Islet precursor cell (in vitro differentiated cells): ENCODE measurements at places on chromosomes 12 and 14.

GRCh38 chr14:75030147-75030546, 21.1 kb downstream of the MLH3 start:
- no peak for DNase-seq

- no peak for DNase-seq
Observed at GRCh38 chr12:114744691-114745090, 60.7 kb upstream of the TBX3 start.

GRCh38 chr14:75331471-75331870, 52.8 kb downstream of the FOS start:
- DNase-seq, result no peak

- DNase-seq, result no peak
Observed at GRCh38 chr12:82666830-82667229, 19.9 kb upstream of the TMTC2 start.

GRCh38 chr14:77868552-77869285, 68.8 kb downstream of the ADCK1 start:
- DNase-seq, result no peak

GRCh38 chr12:71938728-71939385, at the start of gene TPH2:
Gene TPH2, plus strand, starts transcription at chr12:71938845. Its CDS starts 142 bp downstream, at chr12:71938987.
- peak; percentile 96 for DNase-seq

DNA sequence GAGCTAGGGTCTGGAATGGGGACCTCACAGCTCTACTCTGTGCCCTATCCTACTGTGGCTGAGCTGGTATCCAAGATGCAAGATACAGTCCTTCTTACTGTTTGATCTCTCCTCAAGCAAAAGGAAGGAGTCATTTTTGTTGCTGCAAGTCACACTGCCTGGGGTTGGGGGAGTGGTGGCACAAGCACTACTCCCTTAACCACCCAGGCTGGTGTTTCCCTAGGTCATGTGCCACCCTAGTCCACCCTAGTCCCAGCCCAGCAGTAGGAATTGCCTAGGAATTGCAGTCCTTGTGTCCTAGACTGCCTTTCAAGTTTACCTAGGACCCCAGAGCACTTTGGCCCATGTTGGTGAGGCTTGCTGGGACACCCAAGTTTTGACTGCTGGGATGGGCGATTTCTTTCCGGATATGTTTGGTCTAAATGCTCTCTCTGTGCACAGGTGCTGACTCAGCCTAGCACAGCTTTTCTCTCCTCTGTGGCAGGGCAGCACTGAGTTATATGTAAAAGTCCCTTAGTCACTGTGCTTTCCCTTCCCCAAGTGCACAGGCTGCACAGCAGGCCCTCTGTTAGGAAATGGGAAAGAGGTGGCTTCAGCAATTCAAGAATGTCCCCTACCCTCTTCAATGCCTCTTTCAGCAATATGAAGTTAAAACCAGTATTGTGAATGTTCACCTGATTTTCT, 54.9 kb downstream of the SLC6A15 start:
- peak; percentile 60 for DNase-seq

GRCh38 chr12:52010152-52010622, 3.4 kb downstream of the TAMALIN start:
- peak; percentile 99 for DNase-seq

DNA sequence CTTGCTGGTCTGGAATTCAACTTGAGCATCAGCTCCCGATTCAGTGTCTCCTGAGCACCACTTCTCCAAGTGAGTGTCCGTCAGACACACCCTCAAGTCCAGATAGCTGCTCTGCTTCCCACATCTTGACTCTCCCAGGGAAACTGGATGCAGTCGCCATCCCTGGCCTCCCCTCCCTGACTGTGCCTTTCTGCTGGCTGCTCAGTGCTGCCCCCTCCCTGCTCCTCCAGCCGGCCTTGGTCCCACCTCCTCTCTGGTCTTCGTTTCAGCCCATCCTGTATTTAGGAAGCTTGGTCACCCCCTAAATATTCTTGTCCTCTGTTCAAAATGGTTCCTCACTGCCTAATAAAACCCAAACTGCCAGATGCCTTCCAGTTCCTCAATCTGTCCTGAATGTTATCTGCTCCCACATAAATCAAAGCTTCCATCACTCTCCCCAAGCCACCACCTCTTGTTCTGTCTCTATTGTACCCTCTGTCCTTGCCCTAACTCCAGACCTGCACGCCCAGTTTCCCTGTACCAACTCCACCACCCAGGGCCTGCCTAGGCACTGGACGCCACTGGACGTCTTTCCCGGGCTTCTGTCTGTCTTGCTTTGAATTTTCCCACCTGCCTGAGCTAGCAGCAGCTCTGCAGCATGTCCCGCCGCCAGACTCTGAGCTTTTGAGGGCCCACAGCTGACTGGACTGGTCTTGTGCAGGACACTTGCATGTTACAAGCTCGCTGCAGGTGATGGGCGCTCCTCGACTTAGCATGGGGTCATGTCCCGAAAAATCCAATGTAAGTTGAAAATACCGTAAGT, 33.8 kb downstream of the CCDC92 start:
- peak; percentile 72 for DNase-seq

DNA sequence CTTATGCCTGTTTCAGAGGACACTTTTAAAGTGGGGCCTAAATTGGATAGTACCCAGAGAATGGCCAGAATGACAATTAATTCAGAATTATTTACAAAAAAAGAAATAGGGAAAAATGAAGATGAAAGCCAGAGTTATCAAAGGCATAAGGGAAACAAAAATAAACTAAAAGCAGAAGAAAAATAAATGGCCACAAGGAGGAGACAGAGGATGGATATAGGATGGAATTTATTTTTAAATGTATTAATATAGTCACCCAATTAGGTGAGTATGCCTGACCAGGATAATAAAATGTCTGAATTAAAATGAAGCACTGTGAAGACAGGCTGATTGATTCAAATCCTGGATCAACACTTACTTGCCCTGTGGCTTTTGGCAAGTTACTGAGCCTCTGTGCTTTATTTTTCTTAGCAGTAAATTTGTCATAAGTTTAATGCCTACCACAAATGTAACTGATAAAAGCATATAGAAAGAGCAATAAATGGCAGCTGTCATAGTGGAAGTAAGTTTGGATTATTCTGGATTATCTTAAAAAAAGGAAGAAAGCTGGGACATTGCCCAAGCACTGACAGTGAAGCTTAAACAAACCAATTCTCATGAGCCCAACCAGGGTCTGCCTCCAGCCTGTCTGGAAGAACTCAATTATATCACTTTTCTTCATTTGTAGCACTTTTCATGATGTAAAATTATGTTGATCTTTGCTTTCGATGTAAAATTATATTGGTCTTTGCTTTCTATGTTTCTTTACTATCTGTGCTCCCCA, 3.5 kb downstream of the CLEC9A start:
- no peak for DNase-seq

DNA sequence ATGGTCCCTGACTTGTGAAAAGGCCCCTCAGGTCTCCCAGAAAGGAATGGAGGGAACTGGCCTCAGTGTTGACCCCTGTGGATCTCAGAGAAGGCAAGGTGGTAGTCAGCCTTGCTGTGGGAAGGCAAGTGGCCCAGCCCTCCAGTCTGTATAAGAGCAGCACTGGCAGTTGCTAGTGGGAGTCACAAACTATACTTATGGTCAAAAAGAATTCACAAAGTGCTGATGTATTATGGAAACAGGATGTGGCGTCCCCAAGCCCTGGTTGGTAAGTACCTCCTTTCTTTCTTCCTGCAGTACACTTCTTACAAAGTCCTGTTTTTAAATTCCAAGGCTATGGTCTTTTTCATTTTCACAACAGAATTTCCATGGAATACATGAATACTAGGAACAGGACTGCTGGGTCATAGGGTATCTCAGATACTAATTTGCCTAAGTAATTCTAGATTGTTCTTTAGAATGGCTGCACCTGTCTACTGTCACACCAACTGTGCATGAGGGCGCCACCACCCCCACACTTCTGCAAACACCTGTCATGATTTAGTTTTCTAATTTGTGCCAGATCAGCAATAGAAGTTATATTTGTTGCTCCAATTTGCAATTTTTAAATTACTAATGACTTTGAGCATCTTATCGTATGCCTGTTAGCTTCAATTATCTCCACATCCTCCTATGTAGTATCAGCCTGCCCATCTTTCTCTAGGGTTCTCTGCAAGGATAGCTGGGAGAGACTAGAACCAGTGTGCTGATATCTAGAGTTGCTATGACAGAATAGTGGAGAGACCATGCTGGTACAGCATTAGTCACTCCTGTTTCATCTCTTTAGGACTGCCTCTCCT, 40.7 kb upstream of the TMEM263 start:
- no peak for DNase-seq

GRCh38 chr12:66697404-66697803, 18.5 kb upstream of the GRIP1 start:
- DNase-seq, result no peak

GRCh38 chr12:65657635-65658034, 166.6 kb upstream of the HMGA2 start:
- DNase-seq, result no peak

GRCh38 chr12:131122631-131123030, 168.9 kb downstream of the ADGRD1 start:
- peak; percentile 38 for DNase-seq

- DNase-seq, result no peak
Observed at GRCh38 chr14:74702293-74702692, 10.6 kb downstream of the AREL1 start.

DNA sequence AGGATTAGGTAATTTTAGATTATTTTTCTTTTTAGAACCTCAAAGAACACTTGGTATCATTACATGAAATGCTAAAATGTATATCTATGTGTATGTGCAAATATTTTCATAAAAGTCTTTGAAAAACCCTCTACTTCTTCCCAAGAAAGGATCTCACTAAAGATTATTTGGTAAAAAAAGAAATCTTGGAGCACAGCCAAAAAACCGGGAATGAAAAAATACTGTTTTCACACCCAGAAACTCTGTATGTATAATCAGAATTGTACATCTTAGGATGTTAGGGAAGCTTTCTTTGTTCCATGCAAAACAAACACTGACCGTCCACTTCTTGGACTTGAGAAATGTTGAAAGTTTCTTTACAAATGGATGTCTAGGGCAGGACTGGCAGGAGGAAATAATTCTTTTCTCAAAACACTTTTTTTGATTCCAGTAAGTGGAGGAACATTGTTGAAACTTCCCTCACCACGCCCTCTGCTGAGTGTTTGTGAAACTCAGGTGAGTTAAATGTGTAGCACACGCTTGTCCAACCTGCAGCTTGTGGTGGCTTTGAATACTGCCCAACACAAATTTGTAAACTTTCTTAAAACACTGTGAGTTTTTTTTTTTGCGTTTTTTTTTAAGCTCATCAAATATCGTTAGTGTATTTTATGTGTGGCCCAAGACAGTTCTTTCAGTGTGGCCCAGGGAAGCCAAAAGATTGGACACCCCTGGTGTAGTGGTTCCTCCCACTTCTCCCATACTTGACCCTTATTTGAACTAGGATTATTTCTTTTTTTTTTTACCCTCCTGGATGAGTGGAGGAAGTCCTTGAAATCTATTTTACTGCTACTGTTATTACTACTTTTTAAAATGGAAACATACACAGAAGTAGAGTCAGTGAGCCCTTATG, 26.6 kb downstream of the FBXO34 start:
- no peak for DNase-seq

- peak; percentile 79 for DNase-seq
Observed at GRCh38 chr12:19382111-19382526, 57.2 kb upstream of the AEBP2 start.

DNA sequence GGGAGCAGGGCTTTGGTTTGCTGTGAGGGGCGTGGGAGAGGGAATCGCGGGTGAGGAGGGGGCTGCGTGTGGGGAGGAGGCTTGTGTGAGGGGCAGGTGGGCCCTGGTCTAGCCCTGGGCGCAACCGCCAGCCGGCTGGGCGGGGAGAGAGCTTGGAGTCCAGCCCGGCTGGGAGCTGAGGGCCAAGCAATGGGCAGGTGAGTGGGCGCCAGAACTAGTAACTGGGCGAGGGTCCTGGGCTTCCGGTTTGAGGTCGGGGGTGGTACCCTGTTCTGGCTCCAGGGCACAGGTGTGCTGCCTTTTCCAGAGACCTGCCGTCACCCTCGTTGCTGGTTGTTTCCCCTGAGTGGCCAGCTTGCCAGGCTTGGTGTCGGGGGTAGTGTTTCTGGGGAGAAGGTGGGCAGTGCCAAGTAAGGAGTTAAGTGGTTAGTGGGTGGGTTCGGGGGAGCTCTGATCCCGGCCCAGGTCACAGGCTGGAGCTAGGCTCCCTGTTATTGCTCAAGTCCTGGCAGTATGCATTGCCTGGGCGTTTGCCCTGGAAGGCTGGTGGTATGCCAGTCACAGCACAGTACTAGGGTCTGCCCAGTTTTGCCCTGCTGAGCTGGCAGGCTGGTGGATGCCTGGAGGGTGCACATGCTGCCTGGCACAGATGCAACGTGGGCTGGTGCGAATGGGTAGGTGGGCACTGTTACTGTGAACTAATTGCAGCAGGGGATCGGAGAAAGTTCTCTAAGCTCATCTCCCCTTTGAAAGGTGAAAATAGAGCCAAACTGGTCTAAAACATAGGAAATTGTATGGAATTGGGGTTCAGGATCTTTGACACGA, 683 bp downstream of the CIPC start:
- peak; percentile 68 for DNase-seq

DNA sequence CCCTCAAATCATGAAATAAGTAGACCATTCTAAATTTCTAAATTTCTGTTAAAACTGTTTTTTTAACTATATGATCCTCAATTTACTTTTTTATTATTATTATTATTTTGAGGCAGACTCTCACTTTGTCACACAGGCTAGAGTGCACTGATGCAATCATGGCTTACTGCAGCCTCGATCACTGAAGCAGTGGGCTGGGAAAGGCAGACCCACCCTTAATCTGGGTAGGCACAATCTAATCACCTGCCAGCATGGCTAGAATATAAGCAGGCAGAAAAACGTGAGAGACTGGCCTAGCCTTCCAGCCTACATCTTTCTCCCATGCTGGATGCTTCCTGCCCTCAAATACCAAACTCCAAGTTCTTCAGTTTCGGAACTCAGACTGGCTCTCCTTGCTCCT, 2.3 kb downstream of the ERO1A start:
- no peak for DNase-seq

DNA sequence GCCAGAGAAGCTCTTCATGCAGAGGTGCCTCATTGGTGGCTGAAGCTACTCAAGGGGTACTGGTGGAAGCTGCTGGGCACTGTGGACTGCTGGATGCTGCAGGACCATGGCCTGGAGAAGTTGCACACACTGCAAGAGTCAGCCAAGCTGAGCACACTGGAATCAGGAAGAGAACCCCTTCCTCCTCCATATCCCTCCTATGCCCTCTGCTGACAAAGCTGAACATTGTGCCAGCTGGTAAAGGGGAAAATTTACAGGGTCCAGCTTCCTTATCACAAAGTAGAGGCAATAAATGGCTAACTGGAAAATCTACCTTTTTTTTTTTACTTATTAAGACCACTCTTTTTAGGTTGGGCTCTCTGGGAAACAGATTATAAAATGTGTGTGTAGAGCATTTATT, 6.5 kb downstream of the CCDC175 start:
- no peak for DNase-seq

GRCh38 chr12:108117163-108117849, 11.8 kb upstream of the WSCD2 start:
- DNase-seq, result no peak

- no peak for DNase-seq
Observed at GRCh38 chr12:60173224-60174170, 577.7 kb downstream of the SLC16A7 start.

DNA sequence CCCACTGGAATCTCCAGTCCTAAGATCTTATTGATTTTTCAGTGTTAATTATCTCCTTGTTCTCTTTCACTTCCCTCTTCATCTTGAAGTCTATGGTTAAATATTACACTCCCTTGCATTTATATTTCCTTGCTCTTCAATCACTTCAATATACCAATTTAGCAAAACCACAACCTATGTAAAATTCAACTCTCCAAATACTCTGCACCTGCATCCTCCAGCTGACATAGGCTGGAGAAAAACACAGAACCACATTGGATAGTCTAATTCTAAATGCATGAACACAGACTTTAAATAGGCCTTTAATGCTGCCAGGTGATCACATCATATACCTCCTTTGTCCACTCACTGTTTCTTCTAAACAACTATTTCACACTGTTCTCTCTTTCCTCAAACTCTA, 253.8 kb upstream of the GARIN6 start:
- no peak for DNase-seq
